ENCODE measurements at places on chromosomes 4 and X. TPM values are rescaled to one million over a fixed set of nuclear protein-coding genes. Genes with fewer than 3 reads are reported as not detected.

DNA sequence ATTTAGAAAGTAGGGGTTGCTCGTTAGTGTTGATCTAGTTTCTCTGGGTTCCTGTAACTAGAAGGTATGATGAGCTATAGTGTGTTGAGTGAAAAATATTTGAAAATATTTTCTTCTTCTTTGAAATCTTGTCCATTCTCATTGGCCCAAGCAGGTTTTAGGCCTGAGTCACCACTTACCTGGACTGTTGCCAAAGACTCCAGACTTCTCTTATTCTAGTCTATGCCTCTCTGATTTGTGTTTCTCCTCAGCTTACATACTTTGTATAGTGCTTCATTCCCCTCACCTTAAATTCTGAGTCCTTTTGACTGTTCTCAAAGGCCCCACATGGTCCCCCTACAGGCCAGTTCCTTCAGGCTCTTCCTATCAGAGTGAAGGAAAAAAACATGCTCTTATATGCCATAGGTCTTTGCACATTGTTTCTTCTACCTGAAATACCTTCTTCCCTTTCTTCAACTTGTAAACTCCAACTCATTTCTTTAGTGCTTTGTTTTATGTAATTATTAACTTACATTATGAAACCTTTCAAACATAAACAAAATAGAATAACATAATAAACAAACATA is 258.2 kb downstream of the PPP1R2C start:
- H3K4me3 ChIP-seq: no peak overlapping the region
- H3K27ac ChIP-seq: no peak overlapping the region
- H3K27me3 ChIP-seq: no peaks in the 10 kb centered on the region
- H3K4me1 ChIP-seq: no peaks in the 10 kb centered on the region
- no peak for DNase-seq

IL13RA2 gene
- total RNA-seq: not detected

GRCh38 chrX:118499295-118499694 is 3.7 kb downstream of the DOCK11 start:
- no peak overlapping the region for H3K4me3 ChIP-seq
- DNase-seq: no peak
- no peaks in the 10 kb centered on the region for H3K36me3 ChIP-seq
- no peaks in the 10 kb centered on the region for H3K27me3 ChIP-seq
- peaks cover 17% of the 10 kb centered on the region for H3K4me1 ChIP-seq

DNA sequence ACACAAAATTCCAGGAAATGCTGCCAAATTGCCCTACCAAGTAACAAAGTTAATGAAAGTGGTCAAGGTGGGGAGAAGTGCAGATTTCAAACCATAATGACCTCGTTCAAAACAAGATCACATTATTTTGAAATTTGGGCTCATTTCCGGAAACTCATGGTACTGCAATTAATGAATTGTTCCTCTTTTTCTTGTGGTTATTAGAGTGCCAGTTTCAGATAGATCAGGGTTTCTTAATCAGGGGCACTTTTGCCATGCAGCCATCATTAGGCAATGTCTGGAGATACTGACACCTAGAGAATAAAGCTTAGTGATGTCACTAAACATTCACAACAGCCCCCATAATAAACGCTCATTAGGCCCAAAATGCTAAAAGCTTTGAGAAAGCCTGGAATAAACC is 381.5 kb upstream of the GALNT7 start:
- H3K4me3 ChIP-seq: no peak overlapping the region
- no peaks in the 10 kb centered on the region for H3K36me3 ChIP-seq
- no peak for DNase-seq

PRDM5 gene
- total RNA-seq: 0.51 TPM

MAGEA10 gene
- total RNA-seq: not detected

DNA sequence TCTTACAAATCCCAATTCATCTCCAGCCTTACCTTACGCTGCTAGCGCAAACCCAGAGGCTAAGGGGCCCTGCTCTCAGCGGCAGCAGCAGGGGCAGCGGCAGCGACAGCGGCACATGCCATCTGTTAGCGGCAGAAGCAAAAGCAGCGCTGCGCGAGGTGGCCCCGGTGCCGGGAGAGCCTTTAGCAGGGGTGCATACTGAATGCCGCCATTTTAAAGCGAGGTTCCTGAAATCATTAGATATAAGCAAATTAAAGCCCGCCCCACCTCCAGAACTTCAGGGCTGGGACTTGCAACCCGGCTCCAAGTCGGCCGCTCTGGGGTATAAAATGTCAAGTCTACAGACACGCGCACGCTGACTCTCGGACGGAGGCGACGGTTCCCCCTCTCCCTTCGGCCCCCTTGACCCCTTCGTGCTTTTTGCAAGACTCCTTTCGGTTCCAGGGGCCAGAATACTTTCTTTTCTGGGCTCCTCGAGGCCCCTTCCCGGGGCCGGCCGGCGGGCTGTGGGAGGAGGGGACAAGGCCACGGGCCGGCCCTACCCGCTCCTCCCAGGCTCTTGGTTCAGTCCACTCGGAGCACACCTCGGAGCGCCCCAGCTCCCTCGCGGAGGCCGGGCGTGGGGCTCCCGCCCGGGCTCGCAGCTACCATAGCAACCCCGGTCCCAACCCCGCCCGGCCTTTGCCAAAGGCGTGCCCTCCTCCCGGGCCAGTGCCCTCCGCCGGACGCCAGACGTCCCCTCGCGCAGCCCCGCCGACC is at the start of gene MBNL3:
Gene MBNL3 (minus strand): TSS at position 220 of the 759 bp plus-strand sequence. CDS start 49,427 bp downstream, outside the sequence.
- peak; percentile 70 for DNase-seq
- H3K4me3 ChIP-seq: peak within 1 kb of the TSS; percentile 71
- H3K27ac ChIP-seq: peak within 1 kb of the TSS; percentile 91

FOXR2 gene
- not detected for total RNA-seq

DNA sequence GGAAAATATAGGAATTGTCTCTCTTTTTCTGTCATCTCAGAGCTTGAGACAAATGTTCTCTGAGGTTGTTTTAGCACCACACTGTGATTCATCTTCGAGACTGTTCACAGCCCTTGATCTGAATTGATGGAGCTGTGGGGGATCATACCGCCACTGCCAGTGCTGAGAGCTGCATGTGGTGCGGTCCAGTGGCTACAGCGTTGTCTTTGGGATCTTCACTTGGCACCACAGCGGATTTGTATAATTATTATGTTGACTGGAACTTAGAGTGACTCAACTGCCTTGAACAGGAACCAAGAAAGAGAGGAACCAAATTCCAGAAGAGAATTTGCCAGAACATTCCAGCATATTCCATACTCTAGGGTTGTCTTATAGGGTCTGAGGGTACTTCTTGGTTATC is 29.1 kb downstream of the TBL1X start:
- no peak overlapping the region for H3K4me3 ChIP-seq
- no peaks in the 10 kb centered on the region for H3K27me3 ChIP-seq
- no peaks in the 10 kb centered on the region for H3K4me1 ChIP-seq
- H3K27ac ChIP-seq: no peak overlapping the region
- H3K36me3 ChIP-seq: peaks cover 2% of the 10 kb centered on the region

BANK1 gene
- total RNA-seq: 10.9 TPM

- H3K4me1 ChIP-seq: no peaks in the 10 kb centered on the region
- no peak overlapping the region for H3K4me3 ChIP-seq
- DNase-seq: no peak
- no peaks in the 10 kb centered on the region for H3K27me3 ChIP-seq
- H3K27ac ChIP-seq: no peak overlapping the region
Observed at GRCh38 chr4:78975865-78976264, 36.6 kb upstream of the PAQR3 start.

- no peak overlapping the region for H3K27ac ChIP-seq
- peaks cover 4% of the 10 kb centered on the region for H3K27me3 ChIP-seq
Observed at GRCh38 chr4:146108756-146109155, 66.8 kb upstream of the LSM6 start.

DNA sequence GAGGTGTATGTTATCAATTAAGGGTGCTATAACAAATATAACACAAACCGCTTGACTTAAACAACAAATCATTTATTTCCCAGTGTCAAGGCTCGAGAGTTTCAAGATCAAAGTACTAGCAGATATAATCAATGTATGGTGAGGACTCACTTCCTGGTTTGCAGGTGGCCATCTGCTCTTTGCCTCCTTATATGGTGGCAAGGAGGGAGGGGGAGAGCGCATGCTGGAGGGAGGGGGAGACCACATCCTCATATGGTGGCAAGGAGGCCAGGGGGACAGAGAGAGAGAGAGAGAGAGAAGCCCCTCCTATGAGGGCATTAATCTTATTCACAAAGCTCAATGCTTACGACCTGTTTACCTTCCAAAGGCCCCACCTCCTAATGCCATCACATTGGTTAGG is 372.3 kb upstream of the SPOCK3 start:
- H3K36me3 ChIP-seq: no peaks in the 10 kb centered on the region
- no peak overlapping the region for H3K27ac ChIP-seq
- H3K4me3 ChIP-seq: no peak overlapping the region
- no peaks in the 10 kb centered on the region for H3K4me1 ChIP-seq
- no peak for DNase-seq
- no peaks in the 10 kb centered on the region for H3K27me3 ChIP-seq

GRCh38 chr4:8156617-8157016 is 2.0 kb downstream of the ABLIM2 start:
- H3K4me1 ChIP-seq: no peaks in the 10 kb centered on the region
- H3K27me3 ChIP-seq: no peaks in the 10 kb centered on the region
- no peak overlapping the region for H3K27ac ChIP-seq
- no peaks in the 10 kb centered on the region for H3K36me3 ChIP-seq
- H3K4me3 ChIP-seq: no peak overlapping the region

GRCh38 chr4:3790006-3790561 is 23.9 kb downstream of the ADRA2C start:
- H3K4me3 ChIP-seq: no peak overlapping the region
- H3K4me1 ChIP-seq: no peaks in the 10 kb centered on the region
- H3K36me3 ChIP-seq: no peaks in the 10 kb centered on the region
- H3K27me3 ChIP-seq: no peaks in the 10 kb centered on the region

DNA sequence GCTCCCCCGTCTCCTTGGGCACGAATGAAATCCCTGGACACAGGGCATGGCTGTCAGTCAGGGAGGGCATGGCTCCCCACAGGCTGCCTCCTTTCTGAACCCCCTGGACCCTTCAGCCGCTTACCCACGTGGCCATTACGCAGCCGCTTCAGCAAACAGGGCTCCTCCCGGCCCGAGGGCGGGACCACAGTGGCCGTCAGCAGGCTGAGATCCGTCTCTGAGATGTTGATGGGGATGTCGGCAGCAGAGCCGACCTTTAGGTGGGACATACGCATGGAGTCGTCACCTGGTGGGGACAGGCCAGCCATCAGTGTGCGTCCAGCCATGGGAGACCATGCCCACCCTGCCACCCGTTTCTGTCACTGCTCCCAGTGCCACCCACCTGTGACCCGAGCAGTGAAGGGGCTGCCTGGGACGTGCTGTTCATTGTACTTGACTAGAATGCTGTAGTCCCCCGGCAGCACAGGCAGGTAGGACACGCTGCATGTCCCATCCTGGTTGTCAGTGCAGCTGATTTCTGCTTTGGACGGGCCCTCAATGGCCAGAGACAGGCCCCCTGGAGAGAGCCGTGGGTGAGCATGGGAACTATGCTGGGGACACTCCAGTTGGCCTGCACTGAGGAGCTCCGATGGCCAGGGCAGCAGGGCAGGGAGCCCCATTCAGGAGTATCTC is 21.1 kb downstream of the FLNA start:
- peak overlapping the region; percentile 38 for H3K27ac ChIP-seq
- H3K36me3 ChIP-seq: peaks cover 95% of the 10 kb centered on the region
- H3K4me3 ChIP-seq: no peak overlapping the region
- DNase-seq: no peak

DNA sequence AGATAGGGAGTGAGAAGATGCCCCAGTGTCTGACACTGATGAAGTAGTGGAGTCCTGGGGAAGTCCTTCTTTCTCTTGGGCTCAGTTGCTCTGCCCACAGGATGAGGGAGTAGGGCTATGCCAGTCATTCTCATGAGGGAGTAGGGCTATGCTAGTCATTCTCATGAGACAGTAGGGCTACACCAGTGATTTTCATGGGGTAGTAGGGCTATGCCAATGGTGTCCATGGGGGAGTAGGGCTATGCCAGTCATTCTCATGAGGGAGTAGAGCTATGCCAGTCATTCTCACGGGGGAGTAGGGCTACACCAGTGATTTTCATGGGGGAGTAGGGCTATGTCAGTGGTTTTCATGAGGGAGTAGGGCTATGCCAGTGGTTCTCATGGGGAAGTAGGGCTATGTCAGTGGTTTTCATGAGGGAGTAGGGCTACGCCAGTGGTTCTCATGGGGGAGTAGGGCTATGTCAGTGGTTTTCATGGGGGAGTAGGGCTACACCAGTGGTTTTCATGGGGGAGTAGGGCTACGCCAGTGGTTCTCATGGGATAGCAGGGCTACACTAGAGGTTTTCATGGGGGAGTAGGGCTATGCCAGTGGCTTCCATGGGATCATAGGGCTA is 43.3 kb upstream of the SOD3 start:
- H3K27me3 ChIP-seq: no peaks in the 10 kb centered on the region
- no peak overlapping the region for H3K4me3 ChIP-seq
- no peaks in the 10 kb centered on the region for H3K4me1 ChIP-seq
- H3K36me3 ChIP-seq: no peaks in the 10 kb centered on the region
- no peak overlapping the region for H3K27ac ChIP-seq

DNA sequence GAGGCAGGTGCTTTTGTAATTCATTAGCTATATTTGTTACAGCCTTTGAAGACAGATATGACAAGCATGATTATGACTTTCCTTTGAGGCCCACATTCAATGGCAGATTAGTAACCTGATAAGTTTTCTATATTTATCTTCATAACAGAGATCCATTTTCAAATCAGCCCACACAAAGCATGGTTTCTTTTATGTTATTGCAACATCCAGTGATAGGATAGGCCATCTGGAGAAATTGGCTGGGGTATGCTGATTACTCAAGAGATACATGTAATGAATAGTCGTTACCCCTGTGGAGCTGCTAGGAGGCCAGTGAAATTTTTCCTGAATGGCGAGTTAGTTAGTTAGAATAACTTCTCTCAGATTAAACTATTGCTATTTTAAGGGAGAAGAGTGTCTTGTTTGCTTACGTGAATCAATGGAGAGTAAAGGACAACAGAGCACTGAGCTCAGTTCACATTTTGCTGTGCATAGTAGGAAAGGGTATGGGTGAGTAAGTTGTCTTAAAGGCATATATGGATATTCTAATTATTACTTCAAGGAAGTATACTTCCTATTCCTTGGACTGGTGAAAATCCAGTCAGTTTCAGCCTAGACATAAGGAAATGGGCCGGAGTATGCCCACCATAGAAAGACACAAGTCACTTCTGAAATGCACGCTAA is 79.2 kb upstream of the DKK2 start:
- DNase-seq: no peak
- no peaks in the 10 kb centered on the region for H3K27me3 ChIP-seq
- no peak overlapping the region for H3K27ac ChIP-seq
- H3K4me1 ChIP-seq: no peaks in the 10 kb centered on the region
- H3K4me3 ChIP-seq: no peak overlapping the region

DNA sequence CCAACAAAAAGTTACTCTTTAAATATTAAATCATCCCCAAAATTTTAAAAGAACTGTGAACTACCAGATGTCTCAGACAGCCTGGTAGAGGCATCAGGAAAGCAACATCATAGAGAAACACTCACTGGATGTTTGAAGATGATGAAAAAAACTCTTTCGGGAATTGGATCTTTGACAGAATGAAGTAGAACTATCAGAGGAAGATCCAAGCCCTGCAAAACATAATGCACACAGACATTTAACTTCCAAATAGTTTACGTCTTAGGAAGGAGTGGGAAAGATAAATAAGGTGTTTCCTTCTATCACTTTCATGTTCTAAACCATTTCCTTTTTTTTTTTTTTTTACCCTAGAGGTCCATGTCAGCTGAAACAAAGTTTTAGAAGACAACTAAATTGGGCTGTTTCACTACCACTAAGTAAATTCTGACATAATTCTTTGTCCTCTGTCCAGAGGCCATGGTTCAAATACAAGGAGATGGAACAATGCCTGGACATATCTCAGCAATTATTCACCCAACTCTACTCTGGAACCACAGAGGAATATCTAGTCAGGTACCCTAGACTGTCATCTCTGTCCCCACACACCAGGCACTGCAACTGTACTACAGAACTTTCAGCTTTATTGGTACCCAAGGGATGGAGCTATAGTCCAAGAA is 217.7 kb upstream of the INTU start:
- H3K27me3 ChIP-seq: no peaks in the 10 kb centered on the region
- H3K27ac ChIP-seq: no peak overlapping the region
- no peaks in the 10 kb centered on the region for H3K36me3 ChIP-seq
- no peak for DNase-seq
- no peaks in the 10 kb centered on the region for H3K4me1 ChIP-seq
- H3K4me3 ChIP-seq: no peak overlapping the region

All from T-cell (primary cell).